ENCODE measurements at places on chromosomes 1 and 21.

GRCh38 chr1:27668808-27669723, 2.9 kb downstream of the IFI6 start:
- DNase-seq = peak; percentile 67

DNA sequence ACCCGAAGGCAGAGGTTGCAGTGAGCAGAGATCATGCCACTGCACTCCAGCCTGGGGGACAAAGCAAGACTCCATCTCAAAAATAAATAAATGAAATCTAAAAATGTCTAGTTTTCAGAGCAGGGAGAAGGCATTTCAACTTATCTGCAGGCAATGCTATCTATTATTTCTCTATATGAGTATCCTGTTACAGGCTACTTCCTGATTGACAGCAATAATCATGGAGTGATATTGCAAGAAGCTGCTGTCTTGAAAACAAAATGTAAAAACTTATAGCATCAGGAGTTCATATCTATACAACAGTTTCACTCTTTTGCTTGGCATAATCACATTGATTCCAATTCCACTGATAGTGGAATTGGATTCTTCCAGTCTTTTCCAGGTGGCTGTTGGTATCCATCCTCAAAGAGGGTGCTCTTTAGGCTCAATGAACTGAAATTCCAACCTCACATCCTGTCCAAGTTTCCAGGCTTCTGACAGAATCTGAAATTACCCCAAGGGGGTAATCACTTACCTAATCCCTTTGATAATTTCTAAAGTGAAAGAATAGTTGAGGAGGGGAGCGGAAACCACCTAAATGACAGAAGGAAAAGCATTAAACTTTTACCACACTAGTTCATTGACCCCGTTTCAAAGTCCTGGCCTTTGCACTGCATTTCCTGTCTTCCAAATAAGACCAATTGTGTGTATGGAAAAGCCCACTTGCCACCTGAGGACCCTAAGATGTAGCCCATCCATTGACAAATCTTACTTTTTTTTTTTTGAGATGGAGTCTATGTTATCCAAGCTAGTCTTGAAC, 107.6 kb downstream of the GLUL start:
- no peak for DNase-seq

DNA sequence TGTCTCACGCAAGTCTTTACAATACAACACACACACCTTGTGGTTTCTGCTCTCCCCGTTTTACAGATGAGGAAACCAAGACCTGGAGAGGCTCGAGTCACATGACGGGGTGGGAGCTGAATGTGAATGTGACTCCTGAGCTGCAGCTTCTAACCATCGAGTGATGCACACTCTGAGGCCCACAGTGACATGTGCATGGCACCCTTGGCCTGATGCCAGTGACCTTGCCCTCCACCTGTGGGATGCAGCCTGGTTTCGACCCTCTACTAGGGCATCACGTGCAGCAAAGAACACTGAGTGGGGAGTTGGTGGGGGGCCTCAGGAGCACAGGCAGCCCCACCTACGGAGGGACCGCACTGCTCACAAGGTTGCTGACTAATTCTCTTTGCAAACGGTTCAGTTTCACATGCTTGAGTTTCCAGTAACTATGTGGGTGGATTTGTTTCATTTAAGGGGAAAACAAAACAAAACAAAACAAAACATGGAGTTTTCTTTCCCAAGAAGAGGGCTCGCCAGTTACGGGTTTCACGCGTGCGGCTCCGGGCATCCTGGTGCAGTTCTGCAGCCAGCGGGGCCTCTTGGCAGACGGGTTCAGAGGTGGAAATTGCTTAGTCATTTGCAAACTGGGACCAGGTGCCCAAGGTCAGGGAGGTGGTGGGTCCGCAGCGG, 22.9 kb downstream of the SPSB1 start:
- peak; percentile 31 for DNase-seq

GRCh38 chr1:159851407-159851806, 11.1 kb downstream of the VSIG8 start:
- no peak for DNase-seq

GRCh38 chr1:44270686-44271628, 57.7 kb downstream of the DMAP1 start:
- no peak for DNase-seq

DNA sequence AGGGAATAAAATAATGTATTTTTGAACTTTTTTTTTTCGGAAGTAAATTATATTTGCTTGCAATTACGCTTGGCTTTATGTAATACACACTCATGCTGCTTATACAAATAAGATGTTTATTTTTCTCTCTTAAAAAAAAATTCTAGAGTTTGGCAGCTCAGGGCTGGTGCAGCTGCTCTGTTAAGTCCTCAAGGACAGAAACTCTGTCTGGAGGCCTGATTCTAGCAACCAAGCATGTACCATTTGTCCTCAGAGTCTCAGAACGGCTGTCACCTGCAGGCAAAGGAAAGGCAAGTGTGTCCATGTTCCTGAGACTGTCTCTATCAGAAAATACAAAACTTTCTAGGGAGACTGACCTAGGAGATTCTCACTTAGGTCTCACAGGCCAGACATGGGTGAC, 23.2 kb upstream of the CLDN17 start:
- no peak for DNase-seq

- peak; percentile 47 for DNase-seq
These were observed 451.1 kb downstream of the LTN1 start for GRCh38 chr21:28541371-28542112.

GRCh38 chr1:161197560-161198193, 1.2 kb downstream of the ADAMTS4 start:
- DNase-seq = no peak

GRCh38 chr1:200345520-200345919, 64.3 kb downstream of the ZNF281 start:
- no peak for DNase-seq

- peak; percentile 94 for DNase-seq
These were observed 4.3 kb downstream of the ADAMTS1 start for GRCh38 chr21:26840912-26841311.

DNA sequence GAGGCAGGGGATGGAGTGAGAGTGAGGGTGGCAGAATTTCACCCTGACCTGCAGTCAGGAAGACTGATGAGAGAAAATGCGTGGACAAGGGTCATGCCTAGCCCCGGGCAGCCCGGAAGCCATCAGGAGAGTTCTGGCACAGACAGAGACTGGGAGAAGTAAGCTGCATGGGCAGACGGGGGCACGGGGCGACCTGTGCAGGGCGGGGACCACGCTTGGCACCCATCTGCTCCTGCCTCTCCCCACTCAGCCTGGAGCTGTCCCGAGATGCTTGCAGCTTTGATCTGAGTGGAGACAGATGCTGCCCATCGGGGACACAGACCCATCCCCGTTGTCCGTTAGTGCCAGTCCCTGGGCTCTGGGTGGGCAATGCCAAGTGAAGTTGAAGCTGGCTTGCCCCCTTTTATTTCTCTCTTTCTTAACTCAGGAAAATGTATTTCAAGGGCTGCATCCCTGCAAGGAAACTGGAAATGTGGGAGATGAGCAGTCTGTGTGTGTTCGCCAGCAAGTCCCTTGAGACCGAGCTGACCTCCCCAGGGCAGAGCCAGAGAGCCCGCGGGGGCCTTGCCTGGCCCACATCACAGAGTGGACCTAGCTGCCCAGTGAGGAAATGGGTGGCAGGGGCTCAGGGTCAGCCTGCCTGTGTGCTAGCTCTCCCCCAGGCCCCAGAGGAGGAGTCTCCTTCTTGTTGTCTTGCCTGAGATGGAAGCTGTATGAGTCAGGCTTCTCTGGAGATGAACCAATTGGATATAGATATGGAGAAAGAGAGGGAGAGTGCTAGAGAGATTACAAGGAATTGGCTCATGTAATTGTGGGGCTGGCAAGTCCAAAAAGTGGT, 121.3 kb upstream of the C1orf174 start:
- DNase-seq = no peak

GRCh38 chr21:44582055-44582454, 1.7 kb upstream of the KRTAP10-5 start:
- no peak for DNase-seq

DNA sequence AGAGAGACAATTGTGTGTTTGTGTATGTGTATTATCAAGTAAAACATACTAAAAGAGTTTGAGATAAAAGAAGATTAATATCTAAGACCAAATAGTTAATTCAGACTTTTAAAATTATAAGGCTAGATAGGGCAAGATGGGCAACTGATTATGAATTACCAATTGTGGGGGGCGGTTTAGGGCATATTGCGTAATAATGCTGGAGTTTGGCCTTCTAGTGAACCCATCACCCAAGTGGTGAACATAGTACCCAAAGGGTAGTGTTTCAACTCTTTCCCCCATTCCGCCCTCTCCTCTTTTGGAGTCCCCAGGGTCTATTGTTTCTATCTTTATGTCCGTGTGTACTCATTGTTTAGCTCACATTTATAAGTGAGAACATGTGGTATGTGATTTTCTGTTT, 55.4 kb downstream of the FRRS1 start:
- no peak for DNase-seq

DNA sequence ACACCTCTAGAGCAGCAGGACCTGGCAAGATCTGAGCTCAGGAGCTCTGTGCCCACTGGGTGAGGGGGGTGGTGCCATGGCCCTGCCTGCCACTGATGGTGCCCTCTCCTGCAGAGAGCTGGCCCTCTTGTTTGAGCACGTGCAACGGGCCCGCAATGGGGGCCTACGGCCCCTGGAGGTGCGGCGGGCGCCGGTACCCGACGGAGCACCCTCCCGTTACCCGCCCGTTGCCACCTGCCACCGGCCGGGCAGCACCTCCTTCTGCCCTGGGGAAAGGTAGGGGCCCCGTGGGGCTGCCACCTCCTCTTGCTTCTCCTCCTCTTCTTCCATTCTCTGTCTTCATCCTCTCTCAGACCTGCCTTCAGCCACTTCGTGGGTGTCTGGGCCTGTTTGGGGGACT, 38.2 kb downstream of the CITED4 start:
- no peak for DNase-seq

- no peak for DNase-seq
These were observed 20.7 kb downstream of the BACE2 start for GRCh38 chr21:41188486-41189149.

DNA sequence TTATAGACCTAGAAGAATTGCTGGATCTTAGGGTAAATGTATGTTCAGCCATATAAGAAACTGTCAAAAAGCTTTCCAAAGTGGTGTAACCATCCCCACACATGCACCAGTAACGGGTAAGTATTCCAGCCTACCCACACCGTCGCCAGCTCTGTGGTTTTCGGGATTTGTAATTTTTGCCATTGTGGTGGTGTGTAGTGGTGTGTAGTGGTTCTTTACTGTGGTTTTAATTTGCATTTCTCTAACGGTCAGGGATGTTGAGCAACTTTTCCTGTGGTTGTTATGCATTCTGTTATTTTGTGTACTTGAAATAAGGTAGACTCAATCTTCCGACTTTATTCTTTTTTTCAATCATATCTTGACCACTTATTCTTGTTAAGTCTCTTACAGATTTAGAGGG, 342.4 kb upstream of the AJAP1 start:
- DNase-seq = no peak

GRCh38 chr1:215599418-215600074, 32.4 kb downstream of the KCTD3 start:
- DNase-seq = peak; percentile 57

DNA sequence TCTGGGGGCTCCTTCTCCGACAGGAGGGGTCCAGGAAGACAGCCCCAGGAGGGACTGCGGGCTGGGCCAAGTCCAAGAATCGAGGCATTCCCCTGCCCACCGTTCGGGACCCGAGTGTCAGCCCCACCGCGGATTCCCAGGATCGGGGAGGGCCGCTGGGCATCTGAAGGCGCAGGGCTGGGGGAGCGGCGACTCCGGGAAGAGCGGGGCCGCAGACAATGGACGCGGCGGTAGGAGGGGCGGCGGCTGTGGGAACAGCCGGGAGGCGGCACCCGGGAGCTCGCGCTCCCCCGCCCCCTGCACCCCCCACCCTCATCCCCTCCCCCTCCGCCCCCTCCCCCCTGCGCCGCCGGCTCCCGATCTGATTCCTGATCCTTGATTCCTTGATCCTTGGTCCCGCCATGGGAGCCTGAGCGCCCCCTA, at the start of gene VANGL2:
VANGL2 (plus strand) TSS at position 342 of the 423 bp plus-strand sequence. CDS start 15,274 bp downstream, outside the sequence.
- DNase-seq = peak; percentile 14

DNA sequence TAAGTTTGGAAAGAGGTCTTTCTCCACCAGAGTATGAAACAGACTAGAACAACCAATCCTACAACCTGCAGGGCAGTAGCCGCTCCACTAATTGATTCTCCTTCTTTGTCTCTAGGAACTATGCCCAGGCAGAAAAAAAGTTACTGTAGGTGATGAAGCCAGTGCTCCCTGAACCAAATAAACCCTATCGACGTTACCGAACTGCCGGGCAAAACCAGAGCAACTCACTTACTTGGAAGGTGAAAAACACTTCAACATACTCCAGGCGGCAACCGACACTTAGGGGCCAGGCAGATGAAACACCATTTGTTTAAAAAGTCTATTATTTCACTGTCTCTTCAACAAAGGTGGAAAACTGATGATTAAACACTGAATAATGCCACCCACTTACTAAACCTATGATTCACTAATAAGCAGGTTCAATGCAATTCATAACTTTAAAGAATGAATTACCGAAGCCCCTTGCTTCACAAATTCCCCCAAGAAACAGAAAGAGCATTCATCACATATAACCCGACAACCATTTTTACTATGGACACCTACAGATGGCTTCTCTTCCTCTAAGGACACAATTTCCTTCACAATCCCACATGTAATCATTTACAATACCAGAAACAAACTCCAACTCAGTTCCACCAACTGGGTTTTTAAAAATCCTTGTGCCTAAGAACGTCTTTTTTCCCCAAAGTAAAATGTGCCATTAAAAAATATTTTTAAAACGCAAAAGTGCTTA, 1.6 kb downstream of the NRIP1 start:
- DNase-seq = peak; percentile 37

DNA sequence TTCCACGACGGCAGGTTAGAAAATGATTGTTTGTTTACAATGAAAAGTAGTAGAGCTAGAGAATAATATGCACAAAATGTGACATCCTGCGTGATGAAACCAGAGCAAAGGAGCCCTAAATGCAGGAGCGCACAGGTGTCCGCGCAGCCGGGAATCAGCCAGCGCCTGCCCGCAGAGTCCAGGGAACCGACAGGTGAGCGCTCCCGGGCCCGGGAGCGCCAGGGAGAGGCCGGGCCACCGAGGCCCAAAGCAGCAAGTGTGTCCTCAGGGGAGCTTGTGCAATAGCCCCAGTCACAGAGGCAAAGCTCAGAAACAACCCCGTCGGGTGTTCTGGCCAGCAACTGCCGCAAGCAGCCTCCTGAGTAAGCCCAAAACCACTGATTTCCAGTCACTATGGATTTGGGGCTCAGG, 789 bp upstream of the GALE start:
- DNase-seq = no peak

DNA sequence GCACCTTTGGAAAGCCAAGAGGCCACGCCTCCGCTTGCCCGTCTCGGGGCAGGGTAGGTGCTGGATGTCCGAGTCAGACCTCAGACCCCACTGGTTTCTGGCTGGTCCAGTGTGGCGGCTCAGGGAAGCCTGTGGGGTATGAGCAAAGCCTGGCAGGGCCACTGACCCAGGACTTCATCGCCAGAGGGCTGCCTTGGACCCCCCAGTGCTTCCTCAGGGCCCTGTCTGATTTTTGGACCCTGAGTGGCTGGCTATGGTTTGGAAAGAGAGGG, 20.4 kb downstream of the LHX4 start:
- no peak for DNase-seq

DNA sequence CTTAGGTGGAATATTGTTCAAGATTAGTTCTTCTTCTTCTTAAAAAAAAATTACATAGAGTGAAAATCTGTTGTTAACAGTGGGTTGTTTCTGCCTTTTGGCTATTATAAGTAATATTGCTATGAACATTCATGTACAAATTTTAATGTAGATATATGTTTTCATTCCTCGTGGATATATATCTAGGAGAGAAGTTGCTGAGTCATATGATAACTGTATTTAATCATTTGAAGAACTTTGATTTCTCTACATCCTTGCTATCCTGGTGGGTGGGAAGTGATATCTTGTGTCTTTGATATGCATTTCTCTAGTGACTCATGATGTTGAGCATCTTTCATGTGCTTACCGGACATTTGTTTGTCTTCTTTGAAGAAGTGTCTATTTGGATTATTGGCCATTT, 29.9 kb downstream of the MAST2 start:
- DNase-seq = no peak
